ENCODE measurements at places on chromosomes 3 and 15.

DNA sequence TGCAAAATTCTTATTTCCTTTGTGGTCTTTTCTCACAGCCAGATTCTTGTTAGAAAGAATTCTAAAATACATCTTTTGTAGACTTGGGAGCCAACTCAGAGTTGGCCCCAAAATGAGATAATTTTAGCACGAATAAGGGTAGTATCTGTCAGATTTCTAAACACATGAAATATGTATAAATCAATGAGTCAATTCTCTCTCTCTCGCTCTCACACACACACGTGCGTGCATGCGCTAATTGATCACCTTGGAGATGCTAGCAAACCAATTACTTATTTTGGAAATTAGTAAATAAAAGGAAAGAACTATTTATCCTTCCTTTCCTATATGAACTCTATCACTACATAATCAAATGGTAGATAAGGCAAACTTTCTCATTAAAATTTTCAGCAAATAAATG is 32.9 kb upstream of the PIK3R4 start:
- no peak for DNase-seq

DNA sequence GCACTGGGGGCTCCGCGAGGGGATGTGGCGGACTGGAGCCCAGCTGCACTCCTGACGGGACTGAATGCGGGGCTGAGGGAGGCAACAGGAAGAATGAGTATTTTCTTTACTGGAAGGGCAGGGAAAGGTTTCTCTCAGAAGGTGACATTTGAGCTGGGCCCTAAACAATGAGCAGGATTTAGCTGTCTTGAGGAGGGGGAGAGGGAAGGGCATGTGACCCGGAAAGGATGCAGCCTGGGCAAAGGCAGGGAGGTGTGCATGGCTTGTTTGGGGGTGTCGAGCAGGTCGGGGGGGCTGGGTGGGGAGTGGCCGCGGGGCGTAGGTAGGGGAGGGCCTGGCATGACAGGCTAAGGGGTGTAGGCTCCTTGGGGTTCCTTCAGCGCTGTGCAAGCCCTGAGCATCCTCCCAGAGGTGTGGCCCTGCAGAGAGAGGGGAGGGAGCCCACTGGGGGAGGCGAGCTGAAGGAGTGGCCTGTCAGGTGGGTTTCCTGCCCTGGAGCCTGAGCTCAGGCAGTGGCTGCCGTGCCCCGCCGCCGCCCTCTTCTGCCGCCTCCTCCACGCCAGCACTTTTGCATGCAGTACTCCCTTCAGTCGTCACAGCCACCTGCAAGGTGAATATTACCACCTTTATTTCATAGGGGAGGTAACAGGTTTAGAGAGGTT is 17.2 kb upstream of the ANKDD1A start:
- no peak for DNase-seq

DNA sequence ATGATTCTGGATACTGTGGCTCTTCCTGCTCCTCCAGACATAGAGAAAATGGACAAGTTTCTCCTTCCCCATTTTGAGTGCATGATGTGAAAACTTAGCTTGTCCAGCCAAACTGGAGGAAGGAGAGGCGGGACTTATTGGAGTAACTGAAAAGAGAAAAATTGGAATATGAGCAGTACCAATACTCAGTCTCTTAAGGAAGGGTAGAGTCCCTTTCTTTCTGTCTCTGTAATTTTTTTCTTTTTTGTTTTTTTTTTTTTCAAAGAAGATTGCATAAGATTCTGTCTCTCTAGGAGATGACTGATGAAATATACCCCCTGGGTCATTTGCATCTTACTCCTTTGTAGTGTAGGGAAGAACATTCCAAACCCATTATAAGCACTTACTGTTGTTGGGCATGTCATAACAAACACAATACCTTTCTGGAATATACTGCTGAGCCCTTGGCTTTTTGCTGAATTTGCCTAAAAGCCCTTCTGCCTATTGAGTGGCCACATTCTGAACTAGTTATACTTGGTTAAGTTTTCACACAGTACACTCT is 498.1 kb upstream of the TPRG1 start:
- DNase-seq = peak; percentile 78

GRCh38 chr3:8499181-8499611 is 2.4 kb upstream of the LMCD1 start:
- DNase-seq = no peak

DNA sequence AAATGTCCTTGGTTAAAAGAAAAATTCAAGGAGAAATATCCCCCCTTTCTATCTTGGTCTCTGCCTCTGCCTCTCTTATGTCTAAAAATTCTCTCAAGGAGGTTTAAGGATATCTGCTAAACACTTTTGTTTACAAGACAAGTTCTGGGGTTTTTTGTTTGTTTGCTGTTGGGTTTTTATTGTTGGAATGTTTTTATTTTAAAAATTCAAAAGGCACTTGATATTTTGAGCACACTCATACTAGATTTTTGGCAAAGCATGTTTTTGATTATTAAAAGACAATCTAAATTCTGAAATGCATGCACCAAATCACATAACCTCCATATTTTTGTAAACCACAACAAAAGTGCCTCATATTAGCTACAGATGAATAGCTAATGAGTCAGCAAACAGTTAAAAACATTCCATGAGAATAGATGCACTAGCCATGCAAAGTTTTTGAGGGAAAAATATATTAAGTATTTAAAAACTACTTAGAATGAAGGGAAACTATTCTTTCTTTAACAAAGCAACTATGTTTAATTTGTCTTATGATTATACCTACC is 84.6 kb downstream of the ZBTB20 start:
- DNase-seq = peak; percentile 23

DNA sequence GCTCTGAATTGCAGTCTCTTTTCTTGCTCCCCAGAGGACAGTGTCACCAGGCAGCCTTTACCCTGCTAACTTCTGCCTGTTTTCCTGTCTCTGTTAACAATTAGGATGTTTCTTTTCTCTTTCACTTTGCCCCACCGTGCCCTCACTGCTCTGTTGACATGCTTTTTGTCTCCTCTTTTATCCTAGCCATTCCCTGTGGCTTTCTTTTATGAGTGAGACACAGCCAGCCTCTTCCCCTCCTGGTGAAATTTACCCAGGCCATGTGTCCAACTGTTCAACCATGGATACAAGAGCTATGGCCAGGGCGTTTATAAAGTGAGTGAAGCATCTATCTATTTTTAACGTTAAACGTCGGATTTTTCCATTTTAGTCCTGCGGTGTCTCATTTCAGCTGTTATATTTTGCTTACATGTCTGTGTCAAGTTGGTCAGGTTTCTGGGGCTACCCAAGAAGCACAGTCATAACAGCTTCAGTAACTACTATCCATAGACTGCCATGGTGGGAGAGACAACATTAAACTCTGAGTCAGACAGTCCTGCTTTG is 443.2 kb upstream of the AZI2 start:
- no peak for DNase-seq

Measured in AG09309 (cell line).